ENCODE measurements at places on chromosomes 13 and 19.

- no peak for DNase-seq
Measured at GRCh38 chr19:7602240-7602934, 6.7 kb downstream of the CAMSAP3 start.

GRCh38 chr13:107845911-107846310, 369.4 kb downstream of the LIG4 start:
- no peak for DNase-seq

DNA sequence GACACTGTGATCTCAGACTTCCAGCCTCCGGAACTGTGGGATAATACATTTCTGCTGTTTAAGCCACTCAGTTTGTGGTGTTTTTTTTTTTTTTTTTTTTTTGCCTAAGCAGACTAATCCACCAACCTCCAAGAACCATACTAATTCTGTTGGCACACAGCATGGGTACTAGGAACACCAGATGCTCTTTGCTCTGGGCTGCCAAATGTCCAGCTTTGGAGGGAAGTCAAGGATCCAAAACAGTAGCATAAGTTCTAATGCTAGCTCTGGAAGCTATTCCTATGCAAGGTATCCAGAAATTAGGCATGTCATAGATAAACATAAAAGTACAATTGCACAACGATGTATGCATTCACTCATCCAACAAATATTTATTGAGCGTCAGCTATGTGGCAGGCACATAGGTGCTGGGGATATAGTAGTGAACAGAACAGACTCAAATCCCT, 64.5 kb upstream of the WDFY2 start:
- DNase-seq = no peak

DNA sequence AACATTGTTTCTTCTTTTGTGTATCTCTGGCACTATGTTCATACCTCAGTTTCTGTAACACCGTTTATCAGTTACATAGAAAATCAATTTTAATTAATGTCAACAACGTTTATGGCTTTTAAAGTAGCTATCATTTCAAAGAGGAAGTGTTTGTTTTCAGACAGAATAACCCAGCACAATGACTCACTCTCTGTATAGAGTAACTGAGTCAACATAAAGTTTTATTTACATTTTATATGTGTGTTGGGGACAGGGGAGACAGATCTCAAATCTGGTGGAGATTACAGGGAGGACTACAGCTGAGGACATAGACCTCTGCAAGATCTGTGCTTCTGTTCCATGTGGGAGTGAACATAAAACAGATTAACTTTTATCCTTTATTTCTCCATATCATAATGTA, 2590.1 kb downstream of the PCDH9 start:
- no peak for DNase-seq

DNA sequence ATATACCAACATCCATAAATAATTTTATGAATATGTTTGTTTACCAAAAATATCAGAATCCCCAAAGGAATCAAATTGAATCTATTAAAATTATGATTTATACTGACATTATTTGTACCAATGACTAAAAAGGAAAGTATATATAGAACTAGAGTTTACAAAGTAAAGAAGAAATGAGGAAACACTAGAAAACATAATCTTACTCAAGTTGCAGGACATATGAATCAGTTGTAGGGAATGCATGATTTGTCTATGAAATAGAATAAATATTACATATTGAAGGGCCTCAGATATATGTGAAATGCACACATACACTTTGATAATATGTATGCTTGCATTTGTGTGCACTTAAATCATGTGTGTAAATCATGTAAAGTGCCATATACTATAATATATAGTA, 1466.4 kb downstream of the EFNB2 start:
- no peak for DNase-seq

DNA sequence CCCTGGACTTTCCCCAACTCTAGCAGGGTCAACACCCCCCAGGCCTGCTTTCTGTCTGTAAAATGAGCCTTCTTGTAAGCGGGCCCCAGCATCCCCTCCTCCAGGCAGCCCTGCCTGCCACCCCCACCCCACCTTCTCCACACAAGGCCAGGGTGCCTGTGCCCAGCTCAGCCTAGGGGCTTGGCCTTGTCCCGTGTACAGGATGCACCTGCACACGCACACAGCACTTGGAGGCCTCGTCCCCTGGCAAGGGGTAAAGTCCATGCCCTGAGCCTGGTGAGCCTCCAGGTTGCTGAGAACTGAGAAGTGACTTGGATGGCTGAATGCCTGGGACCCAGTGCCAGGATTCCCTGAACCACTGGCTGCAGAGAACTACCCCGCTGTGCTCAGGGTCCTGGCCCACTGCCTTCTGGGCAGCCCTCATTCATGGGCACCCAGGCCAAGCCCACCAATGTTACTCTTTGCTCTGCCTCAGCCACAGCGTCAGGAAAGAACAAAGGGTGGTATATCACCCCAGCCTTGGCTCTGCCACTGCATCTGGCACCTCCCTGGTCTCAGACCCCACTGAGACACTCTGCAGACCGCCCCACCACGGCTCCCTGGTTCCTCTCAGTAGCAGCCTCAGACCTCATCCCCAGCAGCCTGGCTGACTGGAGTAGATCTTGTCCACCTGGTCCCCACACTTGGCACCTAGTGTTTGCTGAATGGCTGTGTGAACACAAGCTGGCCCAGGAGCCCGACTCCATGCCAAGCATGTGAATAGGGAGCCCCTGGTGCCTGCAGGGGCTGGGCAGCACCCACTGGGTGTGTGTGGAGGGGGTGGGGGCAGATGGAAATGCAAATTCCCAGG, 1.8 kb upstream of the TM6SF2 start:
- no peak for DNase-seq

DNA sequence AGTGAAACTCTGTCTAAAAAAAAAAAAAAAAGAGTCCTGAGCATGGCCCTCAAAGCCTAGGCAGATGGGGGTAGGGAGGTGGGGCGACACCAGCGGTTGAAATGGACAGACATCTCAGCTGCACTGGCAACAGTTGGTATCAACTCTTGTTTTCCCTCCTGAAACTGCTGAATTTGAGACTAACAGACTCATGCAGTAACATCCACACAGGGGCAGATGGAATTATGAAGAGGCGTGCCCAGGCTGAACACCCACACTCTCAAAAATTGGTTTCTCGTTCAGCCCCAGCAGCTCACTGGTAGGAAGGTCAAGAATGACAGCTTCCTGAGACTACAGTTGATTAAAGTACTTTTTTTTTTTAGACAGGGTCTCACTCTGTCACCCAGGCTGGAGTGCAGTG, 24.1 kb downstream of the PBX4 start:
- DNase-seq = no peak

- no peak for DNase-seq
Measured at GRCh38 chr19:10655457-10656312, 1.5 kb downstream of the ILF3 start.

- no peak for DNase-seq
Measured at GRCh38 chr13:100854006-100854405, 179.4 kb upstream of the TMTC4 start.

DNA sequence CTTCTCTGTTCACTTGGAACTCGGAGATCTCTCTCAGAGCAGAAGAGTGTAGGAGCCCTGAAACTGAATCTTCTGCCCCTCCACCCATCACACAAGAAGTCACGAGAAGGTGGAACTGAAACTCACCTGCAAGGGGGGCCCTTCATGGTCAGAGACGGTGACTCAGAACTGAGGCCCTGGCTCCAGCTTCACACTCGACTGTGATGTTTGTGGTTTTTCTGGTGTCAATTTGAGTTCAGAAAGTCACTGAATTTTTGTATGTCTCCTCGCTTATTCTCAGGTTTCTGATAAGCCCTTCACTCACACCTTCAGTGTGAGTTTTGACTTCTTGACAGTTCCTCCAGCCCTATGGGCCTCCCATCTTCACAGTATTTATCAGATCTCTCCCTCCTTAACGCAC, 23.1 kb downstream of the SIGLEC5 start:
- no peak for DNase-seq

DNA sequence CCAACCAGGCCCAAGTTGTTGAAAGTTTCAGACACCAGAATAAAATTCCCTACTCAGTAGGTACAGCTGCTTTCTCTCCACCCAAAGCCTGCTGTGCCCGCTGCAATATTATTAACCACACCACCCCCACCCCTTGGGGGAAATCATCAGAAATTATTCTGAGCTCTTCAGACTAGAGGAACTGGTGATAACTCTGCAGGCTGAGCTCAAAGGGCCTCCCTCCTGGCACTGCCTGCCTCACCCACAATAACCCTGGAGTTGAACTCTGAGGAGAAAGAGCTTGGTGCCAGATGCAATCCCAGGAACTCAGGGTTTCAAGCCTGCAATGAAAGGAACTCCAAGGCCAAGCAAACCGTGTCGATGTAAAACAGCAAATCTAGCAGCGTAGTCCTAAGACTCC, 381.7 kb upstream of the ZNF507 start:
- DNase-seq = no peak

DNA sequence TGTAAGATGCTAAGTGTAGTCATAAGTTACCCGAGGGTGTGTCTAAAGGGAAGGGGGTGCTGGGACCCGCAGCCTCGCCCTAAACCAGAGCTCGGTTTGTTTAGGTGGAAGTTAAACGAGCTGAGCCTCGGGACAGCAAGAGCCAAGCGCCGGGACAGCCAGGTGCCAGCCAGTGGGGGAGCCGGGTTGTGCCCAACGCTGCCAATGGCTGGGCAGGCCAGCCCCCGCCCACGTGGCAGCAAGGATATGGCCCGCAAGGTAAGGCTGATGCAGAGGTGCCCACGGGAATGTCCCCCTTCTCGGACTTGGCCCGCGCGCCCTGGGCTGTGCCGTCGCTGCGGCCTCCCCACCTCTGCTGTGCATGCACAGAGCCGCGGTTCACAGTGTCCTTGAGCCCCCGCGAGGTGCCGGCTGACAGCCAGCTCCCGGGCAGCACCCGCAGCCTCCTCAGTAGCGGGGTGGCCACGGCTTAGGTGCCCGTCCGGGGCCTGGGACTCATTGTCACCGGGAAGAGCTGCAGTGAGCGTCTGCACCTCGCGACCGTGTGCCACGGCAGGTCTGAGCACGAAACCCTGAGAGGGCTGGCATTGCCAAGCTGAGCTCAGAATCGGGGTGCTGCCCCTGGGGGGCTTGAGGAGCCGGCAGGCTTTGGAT, 9.3 kb upstream of the RPS15 start:
- no peak for DNase-seq

GRCh38 chr13:46643165-46643777, 90.3 kb downstream of the LRCH1 start:
- DNase-seq = no peak

DNA sequence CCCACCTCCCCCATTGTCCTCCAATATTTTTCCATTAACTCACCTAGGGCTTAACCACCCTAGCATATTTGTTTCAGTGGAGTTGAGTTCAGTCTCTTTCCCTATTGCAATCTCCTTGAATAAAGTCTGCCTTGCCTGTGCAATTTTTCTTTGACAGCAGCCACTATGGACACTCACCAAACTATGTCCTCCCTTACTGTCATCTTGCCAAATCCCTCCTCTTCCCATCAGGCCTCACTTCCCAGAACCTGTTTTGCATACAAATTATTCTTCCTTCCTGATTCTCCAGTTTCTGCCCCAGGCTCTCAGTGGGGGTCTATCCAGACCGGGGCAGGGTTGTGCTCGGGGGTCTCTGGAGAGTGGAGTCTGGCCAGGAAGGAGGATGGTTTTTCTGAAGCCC, 2.2 kb upstream of the LYPD5 start:
- no peak for DNase-seq

GRCh38 chr19:536031-536880, 4.7 kb downstream of the CDC34 start:
- DNase-seq = no peak
